ENCODE measurements at places on chromosomes 1 and 21.

GRCh38 chr21:34061983-34062382 is 11.4 kb upstream of the MRPS6 start:
- DNase-seq: no peak

- DNase-seq: no peak
Measured at GRCh38 chr21:31772674-31773555, 41.0 kb upstream of the SCAF4 start.

DNA sequence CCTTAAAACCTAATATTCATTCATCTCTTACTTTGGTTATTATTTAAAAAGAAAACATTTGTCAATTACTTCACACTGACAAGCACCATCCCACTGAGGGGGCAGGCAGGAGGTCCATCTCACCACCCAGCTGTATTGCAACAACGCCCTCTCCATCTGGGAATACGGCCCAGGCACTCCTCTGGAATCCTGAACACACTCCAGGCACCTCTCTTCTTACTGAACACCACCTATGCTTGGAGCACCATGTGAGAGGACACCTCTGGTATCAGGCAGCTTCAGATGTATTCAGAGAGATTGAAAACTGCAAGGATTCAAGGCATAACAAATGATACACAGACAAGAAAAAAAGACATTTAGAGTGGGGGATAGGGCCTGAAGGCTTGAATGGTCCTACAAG is 147.1 kb downstream of the CACNA1E start:
- no peak for DNase-seq

DNA sequence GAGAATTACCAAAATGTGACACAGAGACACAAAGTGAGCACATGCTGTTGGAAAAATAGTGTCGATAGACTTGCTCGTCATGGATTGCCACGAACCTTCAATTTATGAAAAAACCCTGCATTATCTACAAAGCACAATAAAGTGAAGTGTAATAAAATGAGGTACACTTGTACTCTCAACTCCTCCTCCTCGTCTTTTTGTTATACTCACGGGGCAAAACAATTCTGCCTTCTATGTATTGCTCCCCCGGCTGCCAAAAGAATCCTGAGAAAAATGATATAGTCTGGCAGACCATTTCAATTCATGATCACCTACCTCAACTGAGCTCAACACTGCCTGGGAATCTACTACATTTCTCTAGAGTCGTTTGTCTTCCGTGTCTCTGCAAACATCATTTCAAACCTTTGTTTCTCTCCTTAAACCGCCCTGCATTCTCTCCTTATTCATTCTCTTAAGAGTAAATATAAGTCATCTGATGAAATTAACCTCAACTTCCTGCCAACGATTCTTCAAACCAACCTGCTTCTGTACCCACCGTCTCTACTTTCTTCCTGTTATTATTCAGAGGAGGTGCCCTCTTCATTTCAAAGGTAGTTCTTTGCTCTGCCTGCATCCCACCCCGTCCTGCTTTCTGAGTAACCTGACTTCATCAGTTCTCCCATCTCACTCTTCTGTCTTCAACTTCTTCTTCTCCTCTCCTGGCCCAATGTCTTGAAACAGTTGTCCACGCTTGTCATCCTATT is 12.9 kb upstream of the IL19 start:
- no peak for DNase-seq
